ENCODE measurements at places on chromosomes 5 and 9.

DNA sequence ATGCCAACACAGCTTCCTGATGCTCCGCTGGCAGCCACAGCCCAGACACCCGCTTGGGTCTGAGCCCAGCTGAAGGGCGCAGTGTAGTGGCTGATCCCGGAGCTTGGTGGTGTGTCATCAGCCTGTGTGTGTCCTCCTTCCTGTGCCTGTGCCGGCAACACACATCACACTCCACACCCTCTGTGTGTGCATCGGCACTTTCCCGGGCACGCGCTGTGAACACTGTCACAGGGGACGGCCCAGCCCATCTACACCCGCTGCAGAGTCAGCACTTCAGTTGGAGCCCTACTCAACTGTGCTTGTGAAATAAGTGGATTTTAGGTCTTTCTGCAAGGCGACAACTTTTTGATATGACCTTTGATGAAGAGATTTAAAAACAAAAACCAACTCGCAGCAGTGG, 189.4 kb downstream of the IRX2 start:
- DNase-seq = no peak

DNA sequence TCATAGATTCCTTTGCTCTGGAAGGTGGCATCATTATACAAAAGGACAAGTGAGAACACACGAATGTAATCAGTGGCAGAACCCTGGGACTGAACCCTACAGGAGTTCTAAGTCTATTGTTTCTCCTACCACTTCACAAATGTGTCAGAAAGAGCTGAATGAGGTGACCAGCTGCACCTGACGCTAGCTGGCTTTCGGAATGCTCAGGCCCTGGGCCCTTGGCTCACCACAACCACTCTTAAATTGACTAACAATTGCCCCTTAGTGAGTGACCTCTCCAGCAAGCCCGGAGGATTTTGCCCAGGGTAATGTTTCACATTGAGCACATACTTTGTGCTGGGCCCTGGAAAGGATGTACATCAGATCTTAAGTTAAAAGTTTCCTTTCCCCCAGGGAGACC, 41.2 kb upstream of the ABCA1 start:
- DNase-seq = no peak

GRCh38 chr9:130327781-130328348, 62.3 kb downstream of the HMCN2 start:
- DNase-seq = no peak

GRCh38 chr5:134784241-134784920, 25.8 kb downstream of the DDX46 start:
- no peak for DNase-seq

- no peak for DNase-seq
Observed at GRCh38 chr9:83722726-83723495, 15.2 kb upstream of the UBQLN1 start.

DNA sequence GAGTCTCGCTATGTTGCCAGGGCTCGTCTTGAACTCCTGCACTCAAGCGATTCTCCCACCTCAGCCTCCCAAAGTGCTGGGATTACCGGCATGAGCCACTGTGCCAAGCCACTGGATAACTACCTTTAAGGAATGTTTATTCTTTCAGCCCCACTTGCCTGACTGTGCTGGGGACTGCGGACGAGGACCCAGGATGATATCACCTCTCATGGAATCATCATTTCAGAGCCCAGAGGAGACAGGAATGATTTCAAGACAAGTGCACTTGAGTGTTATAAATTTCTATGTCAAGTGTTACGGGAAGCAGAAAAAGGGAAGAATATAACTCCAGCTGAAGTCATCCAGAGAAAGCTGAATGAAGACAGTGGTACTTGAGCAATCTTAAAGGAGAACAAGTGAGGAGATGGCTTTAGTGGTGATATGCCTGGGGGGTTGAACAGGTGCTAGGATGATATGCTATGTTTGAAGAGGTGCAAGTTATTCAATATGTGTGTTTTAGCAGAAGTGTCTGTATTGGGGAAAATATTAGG, 109.3 kb downstream of the DCP2 start:
- no peak for DNase-seq

DNA sequence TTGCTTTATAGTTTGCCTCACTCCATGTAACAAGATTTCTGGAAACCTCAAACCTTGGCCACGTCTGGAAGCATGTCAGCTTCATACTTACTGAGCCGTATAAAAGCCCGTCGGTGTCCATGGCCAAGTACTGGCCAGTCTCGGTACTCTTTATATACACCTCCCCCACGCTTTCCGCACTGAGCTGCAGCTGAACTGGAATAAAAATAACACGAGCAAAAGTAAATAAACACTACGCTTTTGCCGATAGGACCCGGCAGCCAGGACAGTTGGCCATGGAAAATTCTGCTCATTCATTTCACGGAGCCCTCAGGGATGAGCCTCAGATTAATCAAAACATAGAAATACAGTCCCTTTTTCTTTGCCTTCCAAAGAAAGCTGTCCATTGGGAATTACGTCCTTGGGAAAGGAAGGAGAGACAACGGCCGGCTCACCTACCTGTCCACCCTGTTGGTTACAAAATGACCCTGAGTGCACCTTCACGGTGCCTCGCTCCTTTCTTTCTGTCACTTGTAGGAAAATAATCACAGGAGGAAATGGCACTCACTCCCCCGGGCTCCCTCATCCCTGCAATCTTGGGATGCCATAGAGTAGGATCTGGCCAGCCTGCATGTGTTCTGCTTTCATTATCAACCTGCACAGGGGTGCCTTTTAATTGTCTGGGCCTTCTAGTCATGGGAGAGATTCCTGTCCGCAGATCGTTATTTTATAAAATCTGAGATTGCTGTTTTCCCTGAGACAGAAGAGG, 85.1 kb downstream of the FGF1 start:
- DNase-seq = no peak

GRCh38 chr5:72760259-72760658, 56.2 kb upstream of the TNPO1 start:
- DNase-seq = no peak

- DNase-seq = no peak
Observed at GRCh38 chr9:86183229-86184137, 76.0 kb downstream of the C9orf153 start.

DNA sequence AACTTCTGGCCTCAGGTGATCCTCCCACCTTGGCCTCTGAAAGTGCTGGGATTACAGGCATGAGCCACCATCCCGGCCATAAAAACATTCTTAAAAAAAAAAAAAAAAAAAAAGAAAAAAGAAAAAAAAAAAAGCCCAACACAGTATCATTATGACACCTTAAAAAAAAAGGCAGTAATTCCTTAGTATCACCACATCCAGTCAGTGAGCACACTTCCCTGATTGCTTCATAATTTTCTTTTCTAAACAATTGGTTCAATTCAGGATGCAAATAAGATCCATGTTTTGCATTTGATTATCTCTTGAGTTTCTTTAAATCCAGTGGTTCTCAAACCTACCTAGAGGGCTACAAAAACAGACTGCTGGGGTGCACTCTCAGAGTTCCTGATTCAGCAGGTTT, 182.5 kb downstream of the CDK5RAP2 start:
- DNase-seq = no peak

GRCh38 chr5:128895122-128895521, 70.2 kb upstream of the SLC27A6 start:
- no peak for DNase-seq

DNA sequence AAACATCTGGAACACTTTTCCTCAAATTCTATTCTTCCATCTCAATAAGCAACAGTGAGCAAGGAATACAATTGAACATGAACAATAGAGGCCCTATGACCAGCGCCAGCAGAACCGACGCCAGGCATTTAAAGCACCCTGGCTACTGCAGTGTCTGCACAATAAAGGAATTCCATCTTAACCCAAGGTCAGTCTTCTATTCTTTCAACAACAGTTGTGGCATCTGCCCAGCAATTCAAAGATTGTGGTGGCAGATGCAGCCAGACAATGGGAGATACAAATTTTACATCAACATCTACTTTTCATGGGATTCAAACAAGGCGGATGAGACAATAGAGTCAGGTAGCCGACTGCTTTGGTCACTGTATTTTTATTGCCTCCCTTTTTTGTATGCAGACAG, 65.9 kb downstream of the ELL2 start:
- no peak for DNase-seq

DNA sequence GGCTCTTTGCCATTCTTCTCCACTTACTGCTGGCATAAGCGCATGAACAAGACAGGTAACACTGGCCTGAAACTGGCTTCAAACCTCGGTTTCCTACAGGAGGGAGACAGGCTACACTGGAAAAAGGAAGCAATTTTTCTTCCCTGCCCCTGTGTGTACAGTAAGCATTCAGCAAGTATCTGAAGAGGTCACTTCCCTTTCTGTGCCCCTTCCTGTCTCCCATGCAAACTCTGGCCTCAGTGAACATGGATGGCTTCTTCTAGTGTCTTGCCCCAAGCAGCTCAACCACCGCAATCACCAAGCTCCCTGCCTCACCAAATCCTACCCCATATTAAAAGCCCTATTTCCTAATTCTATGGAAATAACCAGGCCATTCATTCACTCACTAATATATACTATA, 42.4 kb downstream of the SERINC5 start:
- no peak for DNase-seq

DNA sequence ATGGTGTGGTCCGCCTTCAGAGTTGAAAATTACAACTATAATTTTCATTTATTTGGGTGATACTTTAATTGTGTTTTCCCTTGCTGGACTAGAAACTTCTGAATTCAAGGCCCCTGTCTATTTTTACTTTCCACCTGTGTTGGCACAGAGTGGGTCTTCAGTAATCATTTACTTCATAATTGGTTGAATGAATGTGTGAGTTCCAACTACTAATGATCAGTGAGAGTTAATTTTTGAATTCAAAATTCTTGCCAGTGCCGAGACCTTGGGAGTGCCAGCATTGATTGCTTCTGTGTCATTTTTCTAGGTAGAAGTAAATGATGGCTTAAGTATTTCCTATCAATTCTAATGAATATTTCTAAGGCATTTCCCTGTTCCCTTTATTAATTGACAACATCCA, 61.4 kb downstream of the PARP8 start:
- no peak for DNase-seq

DNA sequence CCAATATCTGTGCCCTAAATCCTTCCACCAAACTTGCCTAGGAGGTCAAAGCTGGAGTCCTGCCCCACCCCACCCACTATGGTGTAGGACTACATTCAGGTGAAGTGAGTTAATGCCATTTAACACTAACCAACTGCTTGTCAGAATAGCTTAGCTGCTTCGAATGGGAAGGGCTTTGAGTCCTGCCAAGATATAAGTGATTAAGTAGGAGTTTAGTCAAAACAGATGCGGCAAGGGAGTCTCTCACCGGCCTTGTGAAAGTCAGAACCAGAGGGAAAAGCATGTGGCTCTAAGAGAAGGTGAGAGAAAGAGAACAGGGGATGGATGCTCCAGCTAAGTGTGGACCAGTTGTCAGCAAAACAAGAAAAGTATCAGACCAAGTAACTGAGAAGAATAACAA, 132.6 kb downstream of the SPOCK1 start:
- DNase-seq = no peak

DNA sequence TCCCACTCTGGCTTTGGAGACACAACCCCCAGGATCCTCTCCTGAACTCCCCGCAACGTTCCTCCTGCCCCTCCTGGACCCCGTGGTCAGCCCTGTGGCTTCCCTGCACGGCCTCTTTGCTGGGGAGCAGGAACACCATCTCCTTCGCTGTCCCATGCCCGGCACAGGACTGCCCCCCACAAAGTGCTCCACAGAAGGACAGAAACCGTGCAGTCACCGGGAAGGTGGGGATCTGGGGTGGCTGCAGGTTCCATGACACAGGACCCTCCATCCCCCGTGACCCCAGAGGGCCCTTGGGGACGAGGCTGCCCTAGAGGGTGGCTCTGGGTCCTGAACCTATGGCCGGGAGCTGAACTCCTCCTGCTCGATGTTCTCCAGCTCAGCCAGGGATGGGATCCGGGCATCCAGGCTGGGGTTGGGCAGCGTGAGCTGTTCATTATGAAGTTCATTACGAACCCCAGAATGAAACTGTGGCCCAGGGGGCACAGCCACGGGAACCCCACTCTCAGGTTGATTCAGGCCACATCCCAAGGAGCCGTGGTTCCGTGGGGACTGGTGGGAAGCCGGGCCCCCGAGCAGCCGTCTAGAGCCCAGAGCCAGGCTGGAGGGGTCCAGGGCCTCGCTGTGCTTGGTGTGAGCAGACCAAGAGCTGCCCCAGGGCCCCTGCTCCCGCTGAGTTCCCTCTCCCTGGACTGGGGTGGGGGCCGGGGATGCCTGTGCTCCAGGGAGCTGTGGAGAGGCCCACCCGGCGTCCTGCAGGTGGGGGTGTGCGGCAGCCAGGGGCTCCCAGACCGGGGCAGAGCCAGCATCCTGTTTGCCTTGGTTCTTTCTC, 684 bp upstream of the SLC6A19 start:
- no peak for DNase-seq

GRCh38 chr9:113463418-113464285, at the start of gene RGS3:
TSS of gene RGS3 (plus strand) at chr9:113463727. CDS start at chr9:113463803, 76 bp downstream.
- no peak for DNase-seq

GRCh38 chr5:169494941-169495548, 88.5 kb upstream of the SPDL1 start:
- no peak for DNase-seq
